Spinal cord (tissue), 10 donors: ENCODE measurements at places on chromosomes 7 and 10.

GRCh38 chr7:141685285-141686023 lies 16.5 kb downstream of the DENND11 start:
- no peak for DNase-seq

DNA sequence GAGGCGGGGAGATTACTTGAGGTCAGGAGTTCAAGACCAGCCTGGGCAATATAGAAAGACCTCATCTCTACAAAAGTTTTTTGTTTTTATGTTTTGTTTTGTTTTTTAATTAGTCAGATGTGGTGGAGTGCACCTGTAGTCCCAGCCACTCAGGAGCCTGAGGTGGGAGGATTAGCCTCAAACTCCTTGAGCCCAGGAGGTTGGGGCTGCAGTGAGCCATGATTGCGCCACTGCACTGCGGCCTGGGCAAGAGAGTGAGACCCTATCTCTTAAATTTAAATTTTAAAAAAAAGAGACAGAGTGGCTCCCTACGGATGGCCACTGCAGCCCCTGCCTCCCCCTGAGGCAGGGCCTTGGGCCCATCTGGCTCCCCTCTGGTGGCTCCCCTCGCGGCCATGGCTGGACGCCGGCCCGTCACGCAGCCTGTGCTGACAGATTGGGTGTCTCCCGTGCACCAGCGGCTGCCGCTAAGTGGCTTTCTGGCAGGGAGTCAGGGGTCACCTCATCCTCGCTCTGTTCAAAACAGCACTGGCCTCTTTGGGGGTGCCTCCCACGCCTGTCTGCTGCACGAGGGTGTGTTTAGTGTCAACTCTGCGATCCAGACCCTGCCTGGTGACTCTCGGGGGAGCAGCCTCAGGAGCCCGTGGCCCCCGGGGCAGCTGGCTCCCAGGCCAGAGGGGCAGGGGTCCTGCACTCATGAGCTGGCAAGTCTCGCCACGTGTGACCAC lies 44.4 kb upstream of the ELN start:
- no peak for DNase-seq

GRCh38 chr10:114081911-114082583 lies 38.4 kb downstream of the ADRB1 start:
- DNase-seq, result no peak

GRCh38 chr10:126924180-126924914 lies 19.1 kb downstream of the DOCK1 start:
- DNase-seq, result no peak

DNA sequence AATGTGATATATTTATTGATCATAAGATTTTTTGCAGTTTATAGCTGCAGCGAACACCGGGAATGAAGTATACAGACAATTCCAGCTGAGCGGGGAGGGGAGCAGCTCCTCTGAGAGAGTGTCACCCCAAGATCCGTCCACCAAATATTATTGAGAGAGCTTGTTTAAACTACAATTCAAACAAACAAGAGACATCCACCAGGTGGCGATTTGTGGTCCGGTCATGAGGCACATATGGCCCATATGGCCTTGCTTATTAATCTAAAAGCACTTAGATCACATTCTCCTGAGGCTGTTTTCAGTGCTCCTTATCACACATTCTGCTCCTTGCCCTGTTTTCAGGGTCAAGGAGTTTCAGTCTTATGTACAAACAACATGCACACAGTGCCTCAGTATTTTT lies 83.1 kb downstream of the THSD7A start:
- no peak for DNase-seq

GRCh38 chr7:33043501-33044400 lies 18.8 kb downstream of the NT5C3A start:
- no peak for DNase-seq

DNA sequence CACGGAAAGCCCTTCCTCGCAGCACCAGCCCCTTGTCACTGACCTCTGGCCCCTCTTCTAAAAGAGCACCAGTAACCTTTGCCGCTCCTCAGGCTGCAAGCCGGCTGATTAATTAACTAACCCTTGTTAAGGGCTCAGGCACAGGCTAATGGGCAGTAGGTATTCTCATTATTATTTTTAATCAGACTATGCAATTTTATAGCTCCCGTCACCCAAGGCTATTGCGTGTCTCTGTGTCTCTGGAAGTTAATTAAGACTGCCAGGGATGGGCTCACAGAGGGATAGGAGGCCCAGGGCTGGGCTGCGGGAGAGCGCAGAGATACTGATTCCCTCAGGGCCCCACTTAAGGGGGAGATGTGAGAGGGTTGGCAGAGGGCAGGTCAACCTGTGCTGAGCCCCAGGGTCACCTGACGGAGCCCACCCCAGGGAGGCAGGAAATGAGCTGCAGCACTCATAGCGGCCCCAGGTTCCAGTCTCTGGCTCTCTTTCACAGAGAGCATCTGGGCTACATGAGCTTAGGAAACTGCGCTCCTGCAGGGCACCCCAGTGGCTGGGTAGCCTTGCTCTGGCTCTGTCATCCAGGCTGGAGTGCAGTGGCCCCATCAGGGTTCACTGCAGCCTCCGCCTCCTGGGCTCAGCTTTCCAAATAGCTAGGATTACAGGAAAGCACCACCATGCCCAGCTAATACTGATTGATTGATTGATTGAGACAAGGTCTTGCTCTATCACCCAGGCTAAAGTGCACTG lies 92.2 kb upstream of the LRRC4 start:
- no peak for DNase-seq

- DNase-seq, result no peak
Observed at GRCh38 chr7:138705167-138705566, 4.0 kb upstream of the SVOPL start.

DNA sequence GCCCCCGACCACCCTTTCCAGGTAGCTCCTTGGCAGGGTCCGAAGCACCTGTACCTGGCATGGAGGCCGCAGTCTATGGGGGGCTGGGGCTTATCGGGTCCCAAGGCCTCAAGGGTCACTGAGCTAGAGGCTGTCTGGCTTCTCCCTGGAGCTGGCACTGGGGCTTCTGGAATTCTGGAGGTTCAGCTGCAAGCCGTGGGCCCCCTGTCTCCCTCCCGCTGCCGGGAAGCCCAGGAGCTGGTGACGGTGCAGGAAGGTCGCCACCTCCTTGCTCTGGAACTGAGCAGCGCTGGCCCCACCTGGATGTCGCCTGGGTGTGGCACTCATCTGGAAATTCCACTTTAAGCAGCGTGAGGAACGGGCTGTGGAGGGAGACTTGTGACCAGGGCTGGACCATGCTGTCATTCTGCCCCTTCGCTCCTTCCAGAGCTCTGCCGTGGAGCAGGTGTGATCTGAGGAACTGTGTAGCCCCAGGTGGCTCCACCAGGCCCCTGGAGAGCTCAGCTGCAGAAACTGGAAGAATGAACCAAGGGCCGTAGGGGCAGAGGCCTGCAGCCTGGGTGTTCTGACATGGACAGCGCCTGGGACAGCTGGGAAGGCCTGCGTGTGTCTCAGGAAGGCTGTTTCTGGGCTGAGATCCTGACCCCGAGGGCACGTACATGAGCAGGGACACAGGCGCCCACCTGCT lies 129.7 kb upstream of the PPP2R2D start:
- no peak for DNase-seq

- no peak for DNase-seq
Observed at GRCh38 chr10:33939410-33939809, 604.9 kb upstream of the NRP1 start.

DNA sequence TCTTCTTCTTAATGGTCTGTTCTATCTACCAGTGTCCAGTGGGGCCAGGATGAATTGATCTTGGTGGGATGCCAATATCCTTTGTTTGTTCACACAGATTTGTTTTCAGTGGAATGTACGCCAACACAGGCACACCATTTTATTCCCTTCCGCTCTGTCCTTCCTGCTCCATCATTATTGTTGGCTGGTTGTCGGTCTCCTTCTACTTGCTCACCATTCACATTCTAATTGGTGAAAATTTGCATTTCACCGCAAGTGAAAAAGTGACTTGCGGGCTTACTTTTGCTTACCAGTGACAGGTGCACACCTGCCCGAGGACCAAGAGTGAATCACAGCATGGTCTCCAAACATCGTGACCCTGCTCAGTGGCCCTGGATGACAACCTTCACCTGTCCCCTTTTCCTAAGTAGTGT lies 148.3 kb downstream of the NOC3L start:
- DNase-seq, result peak; percentile 59

DNA sequence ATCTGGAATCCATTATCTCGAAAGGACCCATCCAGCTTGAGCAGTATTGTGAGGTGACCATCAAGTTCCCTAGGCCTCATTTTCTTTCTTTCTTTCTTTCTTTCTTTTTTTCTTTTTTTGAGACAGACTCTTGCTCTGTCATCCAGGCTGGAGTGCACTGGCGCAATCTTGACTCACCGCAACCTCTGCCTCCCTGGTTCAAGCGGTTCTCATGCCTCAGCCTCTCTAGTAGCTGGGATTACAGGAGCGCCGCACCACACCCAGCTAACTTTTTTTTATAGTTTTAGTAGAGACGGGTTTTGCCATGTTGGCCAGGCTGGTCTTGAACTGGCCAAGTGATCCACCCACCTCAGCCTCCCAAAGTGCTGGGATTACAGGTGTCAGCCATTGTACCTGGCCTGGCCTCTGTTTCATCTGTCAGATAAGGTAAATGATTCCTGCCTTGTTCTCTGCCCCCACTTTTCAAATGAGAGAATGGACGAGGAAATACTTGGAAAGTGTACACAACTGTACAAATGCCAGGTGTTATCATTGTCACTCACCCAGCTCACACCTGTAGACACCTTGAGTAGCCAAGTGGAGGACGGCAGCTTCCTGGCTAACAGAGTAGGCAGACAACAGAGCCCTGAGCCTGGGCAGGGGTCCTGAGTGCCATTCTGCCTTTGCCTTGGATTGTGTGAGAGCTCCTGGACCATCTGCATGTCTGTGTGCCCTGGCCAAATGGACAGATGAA lies 54.1 kb downstream of the HK1 start:
- DNase-seq, result peak; percentile 32

DNA sequence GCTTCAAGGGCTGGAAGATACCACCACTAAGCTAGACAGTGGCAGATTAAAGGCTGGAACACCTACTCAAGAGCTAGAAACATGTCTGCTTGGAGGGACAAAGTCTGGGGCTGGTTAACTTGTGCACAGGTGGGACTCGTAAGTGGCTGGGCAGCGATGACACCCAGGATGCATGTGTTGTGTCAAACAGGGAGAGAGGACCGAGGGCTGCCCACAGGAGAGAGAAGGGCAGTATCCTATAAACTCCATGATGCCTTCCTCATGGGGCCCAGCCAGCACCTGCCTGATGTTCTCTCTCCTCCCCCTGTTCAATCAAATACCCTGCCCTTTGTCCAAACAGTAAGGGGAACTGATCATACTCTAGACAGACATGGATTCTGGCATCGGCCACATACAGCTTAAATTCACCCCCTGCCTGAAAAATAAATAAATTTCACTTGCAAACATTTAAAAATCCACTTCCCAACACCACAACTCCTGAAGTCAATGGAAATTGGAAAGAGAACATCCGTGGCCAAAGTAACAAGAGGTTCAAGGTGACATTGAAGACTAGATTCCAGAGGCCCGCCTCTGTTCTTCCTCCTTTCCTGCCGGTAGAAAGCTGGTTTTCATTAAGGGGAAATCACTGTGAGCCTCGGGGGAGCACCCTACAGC lies 50.6 kb downstream of the CHST15 start:
- no peak for DNase-seq

- DNase-seq, result no peak
Observed at GRCh38 chr10:23065181-23065948, 30.0 kb upstream of the MSRB2 start.

GRCh38 chr7:135420786-135421185 lies 89.1 kb downstream of the CNOT4 start:
- no peak for DNase-seq

DNA sequence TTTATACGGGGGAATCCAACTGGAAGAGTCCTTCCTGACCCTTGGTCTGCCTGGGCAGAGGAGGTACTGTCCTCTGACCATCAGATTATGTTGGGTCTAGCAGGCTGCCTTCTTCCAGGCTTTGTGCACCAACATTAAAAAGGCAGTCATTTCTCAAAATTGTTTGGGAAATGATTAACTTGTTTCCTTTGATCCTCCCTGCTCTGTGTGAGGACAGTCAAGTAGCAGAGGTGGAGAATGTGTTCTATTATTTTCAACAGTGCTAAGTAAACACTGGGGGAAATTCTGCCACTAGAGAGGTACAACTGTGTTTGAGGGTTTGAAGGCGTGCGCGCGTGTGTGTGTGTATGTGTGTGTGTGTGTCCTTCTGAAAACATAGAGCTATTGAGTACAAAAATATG lies 20.6 kb downstream of the ACSL5 start:
- DNase-seq, result no peak

DNA sequence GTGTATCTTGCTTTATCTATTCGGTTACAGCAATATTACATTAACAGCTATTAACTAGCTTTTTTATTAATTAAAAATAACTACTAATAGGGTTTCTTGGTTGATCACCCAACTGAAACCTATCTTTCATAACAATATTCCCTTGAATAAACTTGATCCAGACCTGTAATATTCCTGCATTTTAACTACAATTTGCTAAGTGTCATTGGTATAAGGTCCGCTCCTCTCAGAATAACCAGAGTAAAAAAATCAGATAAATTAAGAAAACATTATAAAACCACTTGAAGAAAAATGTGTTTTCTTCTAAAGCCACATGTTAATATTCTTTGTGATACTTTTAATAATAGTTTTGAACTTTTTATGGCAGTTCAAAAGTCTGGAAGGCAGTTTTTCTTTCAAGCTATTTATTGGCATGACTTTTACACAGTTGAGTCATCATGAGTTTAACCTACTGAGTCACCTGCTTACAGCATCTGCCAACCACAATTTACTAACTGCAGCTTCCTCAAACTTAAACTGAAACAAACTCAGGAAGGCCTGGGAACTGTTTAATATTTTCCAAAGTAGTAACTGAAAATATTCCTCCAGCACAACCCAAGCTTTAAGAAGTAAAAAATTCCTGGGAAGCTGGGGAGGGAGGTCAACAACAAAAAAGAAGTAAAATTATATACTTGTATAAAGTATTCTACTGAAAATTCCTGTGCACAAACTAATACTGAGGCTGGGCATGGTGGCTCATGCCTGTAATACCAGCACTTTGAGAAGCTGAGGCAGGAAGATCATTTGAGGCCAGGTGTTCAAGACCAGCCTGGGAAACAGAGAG lies 103.2 kb downstream of the NRBF2 start:
- DNase-seq, result no peak

- no peak for DNase-seq
Observed at GRCh38 chr7:34062826-34063225, 157.5 kb downstream of the BMPER start.

- DNase-seq, result no peak
Observed at GRCh38 chr10:124049484-124049883, 43.9 kb downstream of the CHST15 start.

GRCh38 chr10:70461397-70462348 lies 16.9 kb upstream of the PALD1 start:
- peak; percentile 35 for DNase-seq

DNA sequence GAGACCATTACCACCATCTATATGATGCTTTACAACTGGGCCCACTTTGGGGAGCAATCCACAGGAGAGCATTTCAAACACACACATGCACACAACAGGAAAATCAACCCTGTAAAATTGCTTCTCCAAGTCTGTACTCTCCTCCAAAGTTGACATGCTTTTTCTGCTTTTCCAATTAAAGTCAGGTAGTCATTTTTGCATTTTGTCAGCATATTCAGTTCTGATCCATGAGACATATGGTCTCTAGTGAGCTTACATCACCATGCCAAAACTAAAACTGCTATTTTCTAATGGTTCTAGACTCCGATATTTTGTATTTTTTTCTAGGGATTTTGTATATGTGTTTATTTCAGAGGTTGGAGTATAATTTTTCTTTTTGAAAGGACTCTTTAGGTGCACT lies 373.5 kb upstream of the LRRTM3 start:
- no peak for DNase-seq
